ENCODE measurements at places on chromosomes 5 and 9.

GRCh38 chr5:93675460-93676450 is 65.6 kb downstream of the POU5F2 start:
- peak; percentile 87 for DNase-seq

- no peak for DNase-seq
Measured at GRCh38 chr5:160486573-160486972, 64.9 kb downstream of the PTTG1 start.

DNA sequence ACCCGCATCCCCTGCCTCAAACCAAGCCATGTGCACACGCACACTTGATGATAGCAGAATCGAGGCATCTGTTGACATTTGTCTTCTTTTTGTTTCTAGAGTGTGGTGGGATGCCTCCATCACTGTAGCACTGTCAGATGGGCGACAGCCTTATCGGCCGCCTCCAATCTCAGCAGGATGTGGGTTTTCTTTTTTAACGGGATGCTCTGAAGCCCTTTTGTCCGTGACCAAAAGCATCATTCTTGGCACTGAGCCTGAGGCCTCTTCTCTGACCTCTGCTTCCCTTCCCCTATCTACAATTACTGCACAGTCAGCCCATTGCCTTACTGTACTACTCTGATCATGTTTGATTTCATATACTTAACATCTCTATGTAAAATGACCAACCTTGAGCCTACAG is 78.3 kb downstream of the LMNB1 start:
- no peak for DNase-seq

DNA sequence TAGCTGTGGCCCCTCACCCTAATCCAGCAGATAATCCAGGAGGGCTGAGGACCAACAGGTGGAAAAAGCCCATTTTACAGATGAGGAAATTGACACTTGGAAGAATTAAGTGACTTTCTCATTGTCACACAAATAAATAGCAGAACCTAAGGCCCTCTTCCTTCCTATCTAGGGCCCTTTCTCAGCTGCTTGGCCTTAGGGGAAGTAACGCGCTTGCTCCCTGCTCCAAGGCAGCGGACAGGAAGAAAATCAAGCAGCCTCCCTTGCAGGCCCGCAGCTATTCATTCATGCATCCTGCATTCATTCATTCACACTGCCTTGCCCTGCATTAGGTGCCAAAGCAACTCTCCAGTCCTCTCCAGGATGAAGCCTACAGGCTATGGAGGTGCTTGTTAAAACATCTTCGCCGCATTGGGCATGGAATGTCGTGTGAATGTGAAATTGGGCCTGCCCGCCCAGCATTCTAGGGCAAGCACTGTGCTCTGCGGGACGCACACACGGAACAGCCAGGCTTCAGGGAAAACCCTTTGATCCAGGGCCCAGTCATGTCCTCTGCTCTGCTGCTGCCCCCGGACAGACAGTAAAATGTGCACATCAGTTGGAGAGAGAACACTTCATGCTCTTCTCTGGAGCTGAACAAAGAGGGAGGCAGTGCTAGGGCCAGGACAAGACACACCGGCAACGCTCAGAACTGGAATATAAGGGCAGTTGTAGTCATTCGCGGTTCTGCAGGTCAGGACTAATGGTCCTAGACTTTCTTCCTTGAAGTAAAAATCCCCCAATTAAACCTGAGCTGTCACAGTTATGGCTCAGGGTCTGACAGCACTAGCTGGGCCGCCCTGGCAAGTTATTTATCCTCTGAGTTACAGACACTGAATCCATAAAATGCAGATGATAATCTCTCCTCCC is 166.0 kb downstream of the COL23A1 start:
- no peak for DNase-seq

GRCh38 chr5:126926187-126926586 is 104.2 kb downstream of the MARCHF3 start:
- DNase-seq, result no peak

DNA sequence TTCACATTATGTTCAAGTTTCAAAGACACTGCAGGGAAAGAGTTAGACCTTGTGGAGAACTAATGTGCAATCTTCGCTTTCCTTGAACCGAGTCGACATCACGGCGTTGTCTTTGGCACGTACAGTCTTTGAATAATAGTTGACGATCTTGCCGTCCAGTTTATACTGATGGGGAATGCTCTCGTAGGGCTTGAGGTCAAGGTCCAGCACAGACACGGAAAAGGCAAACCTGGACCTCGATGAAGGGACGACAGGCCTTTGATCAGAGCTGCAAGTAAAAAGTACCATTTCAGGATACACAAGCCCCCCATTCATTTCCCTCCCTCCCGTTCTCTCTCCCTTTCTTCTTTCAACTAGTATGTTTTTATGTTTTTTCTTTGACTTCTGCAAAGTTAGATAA is 54.1 kb downstream of the IPPK start:
- no peak for DNase-seq

- no peak for DNase-seq
Measured at GRCh38 chr9:95459851-95460517, 56.8 kb downstream of the PTCH1 start.

DNA sequence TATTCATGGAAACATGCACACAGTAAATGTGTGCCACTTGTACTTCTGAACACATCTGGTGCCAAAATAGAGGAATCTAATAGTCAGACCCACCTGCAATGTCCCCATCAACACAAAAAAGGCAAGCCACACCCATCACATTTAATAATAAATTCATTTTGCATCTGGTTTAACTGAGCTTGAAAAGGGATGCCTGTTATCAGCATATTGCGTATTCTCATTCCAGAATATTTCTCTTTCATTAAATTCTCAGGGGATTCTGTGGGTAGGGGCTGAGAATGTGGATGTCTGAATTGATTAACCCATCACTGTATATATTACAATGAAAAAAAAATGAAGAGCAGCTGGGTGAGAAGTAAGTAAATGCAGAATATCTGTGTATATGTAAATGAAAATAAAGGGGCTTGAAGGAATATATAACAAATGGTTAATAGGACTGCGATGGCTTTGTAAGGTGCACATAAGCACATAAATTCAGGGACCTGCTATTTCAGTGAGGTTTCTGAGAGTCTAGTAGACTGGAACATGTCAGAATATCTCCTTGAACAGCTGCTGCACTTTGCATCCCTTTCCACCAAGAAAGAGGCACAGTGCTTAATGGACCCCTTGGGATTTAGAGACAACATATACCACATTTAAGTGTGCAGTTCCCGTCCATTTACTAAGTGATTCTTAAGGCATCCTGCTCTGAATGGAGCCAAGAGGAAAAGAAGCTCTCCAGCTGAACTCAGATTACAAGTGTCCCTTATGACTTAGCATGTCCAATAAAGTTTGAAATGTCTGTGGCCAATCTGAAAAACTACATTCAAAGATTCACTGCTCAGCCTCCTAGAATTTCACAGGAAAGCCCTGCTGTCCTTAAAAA is 104.1 kb upstream of the NIPBL start:
- no peak for DNase-seq

DNA sequence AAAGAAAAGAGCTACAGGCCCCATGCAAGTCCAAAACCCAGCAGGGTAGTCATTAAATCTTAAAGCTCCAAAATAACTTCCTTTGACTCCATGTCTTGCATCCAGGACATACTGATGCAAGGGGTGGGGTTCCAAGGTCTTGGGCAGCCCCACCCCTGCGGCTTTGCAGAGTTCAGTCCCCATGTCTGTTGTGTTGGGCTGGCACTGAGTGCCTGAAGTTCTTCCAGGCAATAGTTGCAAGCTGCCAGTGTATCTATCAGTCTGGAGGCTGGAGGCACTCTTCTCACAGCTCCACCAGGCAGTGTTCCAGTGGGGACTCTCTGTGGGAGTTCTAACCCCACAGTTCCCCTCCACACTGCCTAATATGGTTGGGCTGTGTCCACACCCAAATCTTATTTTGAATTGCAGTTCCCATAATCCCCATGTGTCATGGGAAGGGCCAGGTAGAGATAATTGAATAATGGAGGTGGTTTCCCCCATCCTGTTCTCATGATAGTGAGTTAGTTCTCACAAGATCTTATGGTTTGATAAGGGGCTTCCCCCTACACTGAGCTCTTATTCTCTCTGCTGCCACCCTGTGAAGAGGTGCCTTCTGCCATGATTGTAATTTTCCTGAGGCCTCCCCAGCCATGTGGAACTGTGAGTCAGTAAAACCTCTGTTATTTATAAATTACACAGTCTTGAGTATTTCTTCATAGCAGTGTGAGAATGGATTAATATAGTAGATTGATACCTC is 237.5 kb upstream of the ADRA1B start:
- no peak for DNase-seq

DNA sequence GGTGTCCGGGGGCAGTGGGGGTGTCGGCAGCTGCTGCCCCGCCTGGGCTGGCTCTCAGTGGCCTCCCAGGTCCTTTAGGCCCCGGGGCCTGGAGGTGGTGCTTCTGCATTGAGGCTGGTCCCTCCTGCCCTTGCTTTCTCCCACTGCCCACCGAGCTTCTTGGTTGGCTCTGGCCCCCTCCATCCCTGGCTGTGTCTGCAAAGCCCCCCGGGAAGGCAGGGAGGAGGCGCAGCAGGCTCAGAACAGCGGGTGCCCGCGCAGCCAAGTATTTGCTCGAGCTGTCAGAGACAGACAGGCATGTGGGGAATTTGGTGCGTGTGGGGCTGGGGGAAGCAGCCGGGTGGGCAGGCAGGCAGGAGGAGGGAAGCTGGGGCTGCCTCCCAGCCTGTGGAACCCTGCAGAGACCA is 11.5 kb downstream of the CXXC5 start:
- no peak for DNase-seq

- DNase-seq, result no peak
Measured at GRCh38 chr5:62083661-62084060, 222.3 kb upstream of the KIF2A start.

DNA sequence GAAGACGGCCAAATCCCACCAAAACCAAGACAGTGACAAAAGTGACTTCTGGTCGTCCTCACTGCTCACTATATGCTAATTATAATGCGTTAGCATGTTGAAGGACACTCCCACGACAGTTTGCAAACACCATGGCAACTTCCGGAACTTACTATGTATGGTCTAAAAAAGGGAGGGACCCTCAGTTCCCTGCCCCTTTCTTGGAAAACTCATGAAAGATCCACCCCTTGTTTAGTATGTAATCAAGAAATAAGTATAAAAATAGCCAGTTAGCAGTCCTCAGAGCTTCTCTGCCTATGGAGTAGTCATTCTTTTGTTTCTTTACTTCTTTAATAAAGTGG is 9.5 kb downstream of the FCN2 start:
- no peak for DNase-seq

DNA sequence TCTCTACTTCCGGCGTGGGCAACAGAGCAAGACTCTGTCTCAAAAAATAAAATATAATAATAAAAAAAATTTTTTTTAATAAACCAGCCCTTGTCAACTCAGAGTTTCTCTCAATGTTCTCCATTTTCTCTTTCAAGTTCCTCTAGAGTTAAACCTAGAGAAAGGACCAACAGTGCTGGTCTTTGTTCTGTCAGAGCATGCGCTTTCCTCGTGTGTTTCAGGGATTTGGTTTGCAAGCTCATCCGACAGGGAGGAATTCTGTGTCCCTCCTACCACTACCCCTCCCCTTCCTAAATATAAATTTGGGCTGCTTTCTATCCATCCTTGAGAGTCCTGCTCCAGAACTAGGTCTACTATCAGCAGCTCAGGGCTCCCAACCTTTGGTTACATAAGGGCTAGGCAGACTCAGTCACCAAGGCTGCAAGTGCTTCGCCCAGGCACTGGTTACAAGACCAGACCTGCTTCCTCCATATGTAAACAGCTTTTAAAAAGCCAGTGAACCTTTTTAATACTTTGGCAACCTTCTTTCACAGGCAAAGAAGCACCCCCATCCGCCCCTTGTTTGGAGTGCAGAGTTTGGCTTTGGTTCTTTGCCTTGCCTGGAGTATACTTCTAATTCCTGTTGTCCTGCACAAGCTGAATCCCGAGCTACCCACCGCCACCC is 13.5 kb downstream of the SETX start:
- no peak for DNase-seq

GRCh38 chr9:88942411-88942810 is 48.9 kb upstream of the S1PR3 start:
- no peak for DNase-seq

DNA sequence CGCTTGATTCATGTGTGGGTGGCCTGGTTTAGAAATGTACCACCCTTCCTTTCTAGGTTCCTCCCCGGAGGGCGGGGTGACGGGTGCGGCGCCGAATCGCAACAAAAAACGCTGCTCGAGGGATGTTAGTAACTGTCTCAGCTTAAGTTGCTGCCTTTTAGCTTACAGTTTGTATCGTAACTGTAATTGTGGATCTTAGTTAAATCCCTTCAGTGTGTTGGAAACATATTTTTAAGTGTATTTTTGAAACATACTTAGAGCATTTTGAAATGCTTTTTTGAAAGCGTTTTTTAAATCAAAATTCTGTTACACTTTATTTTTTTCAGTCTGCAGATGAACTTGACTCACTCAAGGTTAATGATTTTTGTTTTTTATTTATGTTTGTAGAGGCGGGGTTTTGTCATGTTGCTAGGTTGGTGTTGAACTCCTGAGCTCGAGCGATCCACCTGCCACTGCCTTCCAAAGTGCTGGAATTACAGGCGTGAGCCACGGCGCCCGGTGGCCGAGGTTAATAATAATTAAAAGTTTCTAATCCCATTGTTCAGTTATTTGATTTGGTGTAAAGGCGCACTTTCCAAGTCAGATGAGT is 997 bp upstream of the CHD1 start:
- DNase-seq, result no peak

DNA sequence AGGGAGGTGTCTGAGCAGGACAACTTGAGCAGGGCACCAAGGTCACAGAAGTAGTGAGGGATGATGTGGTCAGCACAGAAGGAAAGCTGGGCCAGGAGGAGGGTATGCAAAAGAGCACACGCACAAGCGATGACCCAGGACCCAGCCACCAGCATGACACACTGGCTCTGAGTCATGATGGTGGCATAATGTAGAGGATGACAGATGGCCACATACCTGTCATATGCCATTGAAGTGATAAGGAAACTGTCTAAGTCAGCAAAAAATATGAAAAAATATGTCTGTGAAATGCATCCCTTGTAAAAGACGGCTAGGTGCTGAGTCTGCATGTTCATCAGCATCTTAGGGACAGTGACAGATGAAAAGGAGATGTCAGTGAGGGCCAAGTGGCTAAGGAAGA is 380 bp downstream of the OR1J1 start:
- no peak for DNase-seq

DNA sequence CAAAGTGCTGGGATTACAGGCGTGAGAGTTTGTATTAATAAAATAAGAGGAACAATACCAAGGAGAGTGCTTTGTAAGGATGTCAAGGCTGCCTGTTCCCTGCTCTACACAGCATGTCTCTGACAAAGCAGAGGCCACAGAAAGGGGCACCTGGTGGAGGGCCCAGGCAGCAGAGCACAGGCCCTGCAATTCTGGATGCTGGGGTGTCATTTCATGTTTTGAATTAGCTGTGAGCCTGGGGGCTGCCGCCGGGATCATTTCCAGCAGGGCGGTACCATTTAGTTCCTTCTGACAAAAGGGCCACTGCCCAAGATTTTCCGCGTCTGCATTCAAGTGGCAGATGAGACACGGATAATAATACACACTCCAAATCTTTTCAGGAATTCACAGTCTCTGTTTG is 396.9 kb downstream of the GADD45G start:
- DNase-seq, result no peak

DNA sequence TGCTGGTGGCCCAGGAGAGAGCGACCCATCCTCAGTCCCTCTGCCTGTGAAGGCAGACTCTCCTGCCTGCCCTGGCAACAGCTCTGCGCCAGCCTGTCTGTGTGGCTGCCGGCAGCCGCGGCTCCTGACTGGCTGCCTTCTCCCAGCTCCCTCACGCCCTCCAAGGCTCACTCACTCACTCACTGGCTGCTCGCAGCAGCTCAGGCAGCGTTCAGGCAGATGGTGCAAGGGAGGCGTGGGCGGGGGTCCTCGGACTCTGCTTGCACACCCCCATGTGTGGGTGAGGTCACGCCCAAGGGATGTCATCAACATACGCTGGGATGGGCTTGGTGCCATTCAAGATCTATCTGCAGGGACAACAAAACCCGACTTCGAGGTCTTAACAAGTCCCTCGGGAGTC is 66.7 kb downstream of the DAB2IP start:
- DNase-seq, result no peak

All from NCI-H2081 (cell line).